AG09309 (cell line): ENCODE measurements at places on chromosomes 1 and 21.

DNA sequence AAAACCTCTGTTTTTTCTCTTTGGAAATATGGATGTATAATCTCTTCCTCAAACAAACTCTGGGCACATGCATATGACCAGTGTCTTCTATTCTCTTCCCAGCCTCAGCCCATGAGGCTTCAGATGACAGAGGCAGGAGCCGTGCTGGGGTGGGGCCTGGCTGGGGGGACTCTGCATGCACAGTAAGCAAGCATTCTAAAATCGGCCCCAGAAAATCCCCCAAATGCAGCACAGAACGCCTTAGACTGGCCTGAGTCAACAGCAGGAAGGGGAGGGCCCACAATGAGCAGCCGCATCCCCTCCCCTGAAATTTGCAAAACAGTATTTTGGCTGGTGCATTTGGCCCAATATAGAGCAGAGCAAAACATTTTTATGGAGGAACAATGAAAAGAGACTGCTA is 47.8 kb downstream of the ITPKB start:
- no peak for DNase-seq

GRCh38 chr1:231594123-231594522 is 32.5 kb upstream of the DISC1 start:
- DNase-seq = no peak

DNA sequence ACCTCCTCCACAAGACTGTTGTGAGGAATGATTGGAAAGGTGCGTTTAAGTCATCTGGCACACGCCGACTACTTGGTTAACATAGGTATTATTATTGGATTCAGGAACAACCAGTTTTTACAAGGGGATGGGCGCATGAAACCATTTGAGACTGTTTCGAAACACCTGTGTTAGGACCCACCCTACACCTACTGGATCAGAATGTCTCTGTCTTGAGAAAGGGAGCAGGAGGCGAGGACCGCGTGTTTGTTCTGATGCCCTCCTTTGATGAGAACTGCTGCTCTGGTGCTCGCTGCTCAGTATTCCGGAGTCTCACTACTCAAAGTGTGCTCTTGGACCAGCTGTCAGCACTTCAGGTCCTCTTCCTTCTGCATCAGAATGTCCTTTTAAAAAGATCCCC is 7.3 kb downstream of the H6PD start:
- no peak for DNase-seq

- no peak for DNase-seq
These were observed 736.4 kb downstream of the MATN1 start for GRCh38 chr1:29986986-29987385.

GRCh38 chr1:198830412-198830811 is 191.6 kb downstream of the PTPRC start:
- no peak for DNase-seq

GRCh38 chr1:245687636-245688535 is 533.1 kb downstream of the KIF26B start:
- no peak for DNase-seq

DNA sequence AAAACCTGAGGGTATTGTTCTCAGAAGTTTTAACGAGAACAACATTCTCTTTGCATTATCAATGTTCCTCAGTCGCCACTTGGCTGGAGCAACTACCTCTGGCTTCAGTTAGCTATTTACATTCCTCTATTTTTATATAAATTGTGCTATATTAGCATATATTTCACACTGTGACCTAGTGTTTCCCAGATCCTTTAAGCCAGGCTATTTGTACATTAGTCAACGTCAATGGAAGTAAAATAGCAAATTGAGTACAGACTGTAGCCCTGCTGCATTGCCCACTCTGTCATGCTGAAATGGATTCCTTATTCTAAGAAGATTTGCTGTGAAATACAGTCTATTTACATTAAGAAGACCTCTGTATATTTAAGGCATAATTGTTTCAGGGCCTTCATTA is 213.8 kb downstream of the ROR1 start:
- no peak for DNase-seq

- no peak for DNase-seq
These were observed 273.3 kb downstream of the DISC1 start for GRCh38 chr1:231899713-231900435.
